ENCODE measurements at places on chromosomes 3 and 15.

- no peak for DNase-seq
These were observed 237.7 kb downstream of the SUCLG2 start for GRCh38 chr3:67416703-67417102.

- DNase-seq = no peak
These were observed 7.3 kb upstream of the ATP2B2 start for GRCh38 chr3:10512687-10513086.

GRCh38 chr3:126945171-126945721, 37.7 kb upstream of the PLXNA1 start:
- DNase-seq = no peak

DNA sequence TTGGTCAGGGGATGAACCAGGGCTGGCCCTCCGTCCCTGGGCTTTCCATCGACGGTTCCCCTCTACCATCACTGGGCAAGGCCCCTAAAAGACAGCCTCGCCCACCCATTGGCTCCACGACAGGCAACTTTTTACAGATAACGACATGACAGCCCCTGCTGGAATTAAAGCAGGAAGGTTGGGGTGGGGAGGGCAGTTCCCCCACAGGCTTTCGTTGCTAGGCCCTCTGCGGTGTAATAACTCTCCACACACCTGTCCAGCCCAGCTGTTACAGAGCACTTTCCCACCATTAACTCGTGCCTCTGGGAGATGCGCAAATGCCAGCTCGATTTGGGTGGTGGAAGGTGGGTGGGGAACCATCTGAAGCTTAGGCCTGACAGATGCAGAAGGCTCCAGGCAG, 264.2 kb upstream of the TLE3 start:
- no peak for DNase-seq

- DNase-seq = no peak
These were observed 1.2 kb downstream of the CTSH start for GRCh38 chr15:78943692-78944091.

DNA sequence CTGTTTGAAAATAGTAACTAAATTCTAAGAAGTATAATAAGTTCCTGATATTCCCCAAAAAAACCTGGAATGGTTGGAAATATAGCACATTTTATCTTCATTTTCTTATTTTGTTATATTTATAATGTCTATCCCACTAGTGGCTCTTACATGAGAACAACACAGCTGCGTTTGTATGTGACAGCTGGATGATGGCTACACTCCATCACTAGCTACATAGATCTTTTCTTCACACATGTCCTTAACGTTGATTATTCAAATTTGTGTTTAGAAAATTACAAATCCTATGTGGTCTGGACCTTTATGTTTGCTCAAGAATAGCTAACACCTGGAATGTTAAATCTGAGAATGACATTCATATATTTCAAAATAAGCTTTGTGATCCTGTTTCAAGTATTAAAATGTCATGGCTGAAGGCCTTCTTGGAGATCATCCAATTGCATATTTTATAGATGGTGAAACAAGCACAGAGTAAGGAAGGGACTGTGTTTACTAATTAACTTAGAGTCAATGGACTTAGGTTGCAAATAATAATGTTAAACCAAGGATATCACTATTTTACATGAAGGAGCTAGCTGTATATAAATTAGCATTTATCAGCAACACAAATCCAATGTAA, 60.8 kb downstream of the ATP13A5 start:
- DNase-seq = no peak
